RPMI7951 (cell line): ENCODE measurements at places on chromosomes 13 and 19.

GRCh38 chr13:91946498-91947070 is 548.2 kb downstream of the GPC5 start:
- DNase-seq: no peak

DNA sequence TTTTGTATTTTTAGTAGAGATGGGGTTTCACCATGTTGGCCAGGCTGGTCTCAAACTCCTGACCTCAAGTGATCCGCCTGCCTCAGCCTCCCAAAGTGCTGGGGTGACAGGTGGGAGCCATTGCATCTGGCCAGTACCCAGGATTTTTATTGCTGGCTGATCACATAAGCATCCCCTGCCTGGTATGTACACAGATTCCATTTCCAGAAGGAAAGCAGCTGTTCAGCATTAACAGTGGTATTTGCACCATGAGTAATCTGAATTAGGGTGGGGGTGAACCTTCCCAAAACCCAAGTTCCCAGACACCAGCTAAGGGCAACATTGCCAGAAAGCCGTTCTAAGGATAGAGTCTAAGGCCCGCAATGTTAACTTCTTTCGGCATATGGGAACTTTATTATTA is 7.3 kb downstream of the ZNF555 start:
- DNase-seq: no peak

GRCh38 chr13:55361141-55361540 is 1779.6 kb upstream of the PRR20A start:
- peak; percentile 32 for DNase-seq

DNA sequence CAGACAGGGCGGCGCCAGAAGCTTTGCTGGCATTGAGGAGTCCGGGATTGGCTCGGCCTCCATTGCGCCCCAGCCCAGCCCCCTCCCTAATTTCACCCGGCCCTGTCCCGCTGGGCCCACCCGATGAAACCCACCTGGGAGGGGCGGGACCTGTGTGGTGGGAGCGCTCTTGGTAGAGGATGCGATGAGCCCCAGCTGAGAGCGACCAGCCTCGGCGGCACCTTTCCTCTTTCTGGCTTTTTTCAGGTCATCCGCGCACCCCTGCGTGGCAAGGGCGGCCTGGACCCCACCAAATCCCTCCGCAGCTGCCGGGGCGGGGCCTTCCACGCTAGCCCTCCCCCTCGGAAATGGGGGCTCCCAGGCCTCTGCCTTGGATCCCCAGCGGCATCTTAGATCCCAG is at the start of gene ZGLP1:
ZGLP1 (minus strand) TSS at position 393 of the 400 bp plus-strand sequence.
- DNase-seq: no peak

GRCh38 chr19:51688671-51689571 is 4.2 kb upstream of the SPACA6 start:
- DNase-seq: peak; percentile 97

- DNase-seq: no peak
These were observed 9.5 kb upstream of the CCNP start for GRCh38 chr19:40236026-40236355.

GRCh38 chr13:29105779-29106178 is 285.6 kb downstream of the MTUS2 start:
- no peak for DNase-seq

GRCh38 chr19:33572929-33573328 is 48.8 kb upstream of the CHST8 start:
- DNase-seq: no peak

GRCh38 chr19:54462655-54463530 is 685 bp downstream of the LENG9 start:
- peak; percentile 66 for DNase-seq

DNA sequence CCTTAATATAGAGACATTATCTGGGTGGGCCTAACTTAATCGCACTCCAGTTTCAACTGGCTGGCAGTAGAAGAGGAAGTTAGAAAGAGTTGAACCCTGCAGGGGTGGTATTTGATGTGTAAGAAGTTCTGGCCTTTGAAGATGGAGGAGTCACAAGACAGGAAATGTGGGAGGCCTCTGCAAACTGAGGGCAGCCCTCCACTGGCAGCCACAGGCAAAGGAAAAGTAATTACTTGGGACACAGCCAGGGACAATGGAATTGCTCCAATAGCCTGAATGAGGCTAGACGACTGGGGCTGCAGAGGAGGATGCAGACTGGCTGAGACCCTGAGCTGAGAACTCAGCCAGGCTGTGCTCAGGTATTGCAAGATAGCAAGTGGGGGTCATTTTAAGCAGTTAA is 703.3 kb upstream of the ARGLU1 start:
- DNase-seq: peak; percentile 2

DNA sequence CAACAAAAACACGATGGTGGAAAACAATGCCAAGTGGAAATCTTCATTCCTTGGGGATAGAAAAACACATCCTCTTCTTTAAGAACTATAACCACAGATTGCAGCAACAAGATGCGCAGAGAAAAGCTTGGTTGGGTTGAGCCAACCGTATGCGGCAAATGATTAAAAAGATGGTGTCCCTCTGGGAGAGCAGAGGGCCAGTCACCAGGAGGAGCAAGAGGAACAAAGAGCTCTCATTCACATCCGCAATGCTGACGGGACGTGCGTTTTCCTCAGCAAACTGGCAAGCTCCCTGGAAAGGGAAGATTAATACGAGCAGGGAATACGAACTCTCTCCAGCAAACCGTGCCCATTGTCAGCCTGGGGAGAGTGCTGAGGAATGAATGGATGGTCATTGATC is 141.6 kb downstream of the KATNAL1 start:
- peak; percentile 75 for DNase-seq

- DNase-seq: no peak
These were observed 4.8 kb downstream of the SPIB start for GRCh38 chr19:50423279-50424113.

- DNase-seq: no peak
These were observed 6.8 kb downstream of the TRAPPC6A start for GRCh38 chr19:45171211-45171623.

GRCh38 chr19:708154-709143 is at the start of gene PALM:
TSS of gene PALM (plus strand) at chr19:708935. CDS start at chr19:709147, 212 bp downstream.
- no peak for DNase-seq

DNA sequence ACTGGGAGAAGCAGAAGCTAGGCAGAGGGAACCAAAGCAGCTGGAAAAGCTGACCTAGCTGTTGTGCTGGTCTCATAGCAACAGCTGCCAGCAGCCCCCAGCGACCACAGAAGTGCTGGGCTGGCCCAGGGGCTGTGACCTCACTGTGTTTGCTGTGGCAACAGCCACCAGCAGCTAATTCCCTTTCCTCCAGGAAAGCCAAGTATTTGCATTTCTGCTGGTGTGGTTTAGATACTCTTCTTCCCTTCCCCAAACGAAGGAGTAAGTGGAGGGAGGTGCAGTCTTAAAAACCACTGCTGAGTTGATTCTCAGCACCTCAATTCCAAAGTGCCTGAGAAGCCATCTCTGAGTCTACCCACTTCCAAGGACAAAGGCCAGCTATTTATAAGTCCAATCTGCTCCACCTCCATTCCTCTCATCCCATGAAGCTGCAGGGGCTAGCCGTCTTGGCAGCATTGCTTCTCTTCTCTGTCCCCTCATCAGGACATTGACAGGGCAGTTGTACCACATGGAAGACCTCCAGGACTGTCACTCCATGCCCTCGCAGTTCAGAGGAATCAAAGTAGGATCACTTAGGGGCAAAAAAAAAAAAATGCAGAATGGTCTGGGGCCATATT is 11.5 kb upstream of the CCDC97 start:
- DNase-seq: peak; percentile 86

- no peak for DNase-seq
These were observed 11.8 kb downstream of the IFNL1 start for GRCh38 chr19:39307822-39308530.

GRCh38 chr19:16594681-16595091 is 22.5 kb upstream of the SLC35E1 start:
- no peak for DNase-seq

GRCh38 chr19:2815923-2816322 is 3.7 kb upstream of the ZNF554 start:
- no peak for DNase-seq

- no peak for DNase-seq
These were observed 11.0 kb downstream of the PNMA8B start for GRCh38 chr19:46484656-46485055.

GRCh38 chr13:73061876-73062275 is 3.1 kb downstream of the KLF5 start:
- no peak for DNase-seq

- DNase-seq: no peak
These were observed 95.8 kb downstream of the CCNA1 start for GRCh38 chr13:36528105-36528504.

- no peak for DNase-seq
These were observed 5.9 kb upstream of the GPR32 start for GRCh38 chr19:50764409-50764808.

- no peak for DNase-seq
These were observed 9.6 kb downstream of the TGFB1 start for GRCh38 chr19:41344162-41344561.

GRCh38 chr13:101612735-101613134 is 160.3 kb downstream of the ITGBL1 start:
- no peak for DNase-seq

DNA sequence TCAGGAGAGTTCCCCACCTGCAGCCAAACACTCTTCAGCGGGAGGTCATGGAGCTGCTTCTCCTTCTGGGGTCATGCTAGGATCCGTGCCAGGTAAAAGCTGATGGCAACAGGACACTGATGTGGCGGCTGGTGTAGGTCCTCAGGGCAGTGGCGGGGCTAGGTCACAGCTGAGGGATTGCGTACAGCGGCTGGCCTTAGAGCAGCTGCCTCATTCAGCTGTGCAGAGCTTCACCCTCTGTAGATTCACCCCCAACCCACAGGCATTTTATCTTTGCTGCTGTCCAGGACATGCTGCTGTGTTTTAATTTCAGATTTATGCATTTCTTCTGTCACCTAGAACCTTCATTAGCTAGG is 2.3 kb downstream of the MCF2L start:
- no peak for DNase-seq

DNA sequence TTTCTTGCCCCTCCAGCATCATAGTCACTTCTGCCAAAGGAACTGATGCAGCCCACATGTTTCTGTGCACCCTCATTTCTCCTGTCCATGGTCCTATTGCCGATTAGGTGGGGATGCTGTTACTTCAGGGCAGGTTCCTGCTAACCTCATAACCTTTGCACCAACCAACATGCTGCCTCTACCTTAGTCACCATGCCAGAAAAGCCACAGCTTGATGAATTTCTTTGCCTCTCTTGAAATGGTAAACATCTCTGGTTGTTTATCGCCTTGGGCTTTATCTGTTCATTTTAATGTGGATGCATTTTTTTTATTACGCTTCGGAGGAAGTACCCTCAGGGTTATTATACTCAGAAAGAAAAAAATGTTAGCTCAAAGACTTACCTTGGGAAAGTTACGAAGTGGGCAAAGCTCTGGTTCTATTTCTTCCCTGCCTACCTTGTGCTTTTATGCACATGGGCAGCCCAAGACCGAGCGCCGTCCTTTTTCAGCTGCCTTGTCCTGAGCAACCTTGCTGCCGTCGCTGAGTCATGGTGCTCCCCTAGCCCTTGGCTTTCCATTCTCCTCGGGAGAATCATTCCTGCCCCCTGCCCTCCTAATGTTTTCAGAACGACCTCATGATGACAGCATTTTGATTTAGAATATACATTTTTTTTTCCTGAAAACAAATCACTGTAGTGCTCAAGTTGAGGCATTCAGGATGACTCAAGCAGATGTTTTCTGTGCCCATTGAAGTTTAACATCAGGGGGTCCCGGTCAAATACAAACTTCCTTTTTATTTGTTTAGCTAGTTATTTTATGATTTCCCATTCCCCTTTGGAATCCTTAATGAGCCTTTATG is 280.0 kb downstream of the SHISA2 start:
- DNase-seq: peak; percentile 47
